Fibroblast of upper back skin (primary cell): ENCODE measurements at places on chromosomes 1 and 21.

DNA sequence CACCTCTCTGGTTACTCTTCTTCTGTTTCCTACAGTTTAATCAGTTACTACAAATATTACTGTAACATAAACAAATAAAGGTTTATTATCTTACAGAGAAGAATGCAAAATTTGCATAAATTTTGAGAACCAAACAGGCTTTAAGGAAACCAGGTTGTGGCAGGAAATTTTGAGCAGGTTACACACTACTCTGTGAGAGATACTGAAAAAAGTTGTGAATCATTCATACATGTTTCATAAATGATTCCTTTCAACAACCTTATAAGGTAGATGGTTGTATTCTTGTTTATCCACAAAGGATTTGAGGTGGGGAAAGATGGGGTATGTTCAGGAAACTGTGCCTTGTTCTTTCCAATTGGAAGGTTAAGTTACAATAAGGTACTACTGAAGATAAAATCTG, 58.6 kb downstream of the MAST2 start:
- DNase-seq, result no peak

DNA sequence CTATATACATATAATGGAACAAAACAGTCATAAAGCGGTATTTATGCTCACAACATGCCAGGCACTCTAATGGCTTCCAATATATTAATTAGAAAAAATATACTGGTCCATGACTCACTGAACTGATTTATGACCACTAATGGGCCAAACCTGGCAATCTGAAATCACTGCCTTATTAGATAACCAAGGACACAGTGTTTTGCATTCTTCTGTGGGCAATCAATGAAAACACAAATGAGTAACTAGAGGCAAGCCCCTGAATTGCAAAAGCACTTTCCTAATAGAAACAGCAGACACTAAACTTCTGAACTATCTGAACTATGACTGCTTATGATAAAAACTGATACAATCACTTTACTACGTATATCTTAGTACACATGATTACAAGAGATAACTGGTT, 3.5 kb downstream of the GCLM start:
- peak; percentile 36 for DNase-seq

DNA sequence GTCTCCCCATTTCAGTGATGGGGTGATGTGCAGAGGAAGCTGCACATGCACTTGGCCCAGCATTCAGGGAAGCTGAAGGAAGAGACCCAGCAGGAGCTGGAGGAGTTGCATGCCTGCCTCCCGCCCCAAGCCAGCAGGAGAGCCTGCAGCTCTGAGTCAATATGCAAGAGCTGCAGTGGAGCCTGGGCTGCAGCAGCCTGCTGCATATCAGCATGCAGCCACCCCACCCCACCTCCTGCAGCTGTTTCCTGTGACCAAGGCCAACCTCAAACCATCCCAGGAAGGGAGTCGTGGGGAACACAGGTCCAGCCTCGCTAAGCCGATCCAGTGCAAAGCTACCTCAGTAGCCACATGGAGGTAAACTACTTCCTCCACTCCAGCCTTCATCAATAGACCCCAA, 18.9 kb downstream of the AGT start:
- no peak for DNase-seq

DNA sequence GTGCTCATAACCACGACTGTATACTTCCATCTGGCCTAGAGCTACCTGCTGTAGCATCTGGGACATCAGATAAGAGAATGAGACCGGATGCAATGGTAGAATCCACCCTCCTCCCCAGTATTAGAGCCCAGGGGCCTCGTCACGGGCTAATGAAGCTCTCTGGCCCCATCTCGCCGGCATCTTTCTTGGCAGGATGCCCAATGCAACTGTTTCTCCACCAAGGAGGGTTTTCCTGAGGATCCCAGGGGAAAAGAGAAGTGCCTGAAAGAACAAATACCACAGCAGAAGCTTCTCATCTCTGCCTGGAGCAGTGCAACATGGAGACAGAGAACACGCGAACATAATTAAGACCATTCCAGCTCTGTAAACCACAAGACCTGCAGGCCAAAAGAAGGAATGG, 80.0 kb downstream of the VWA5B1 start:
- DNase-seq, result peak; percentile 69

- no peak for DNase-seq
Measured at GRCh38 chr1:200973937-200974657, 49.4 kb downstream of the KIF21B start.

DNA sequence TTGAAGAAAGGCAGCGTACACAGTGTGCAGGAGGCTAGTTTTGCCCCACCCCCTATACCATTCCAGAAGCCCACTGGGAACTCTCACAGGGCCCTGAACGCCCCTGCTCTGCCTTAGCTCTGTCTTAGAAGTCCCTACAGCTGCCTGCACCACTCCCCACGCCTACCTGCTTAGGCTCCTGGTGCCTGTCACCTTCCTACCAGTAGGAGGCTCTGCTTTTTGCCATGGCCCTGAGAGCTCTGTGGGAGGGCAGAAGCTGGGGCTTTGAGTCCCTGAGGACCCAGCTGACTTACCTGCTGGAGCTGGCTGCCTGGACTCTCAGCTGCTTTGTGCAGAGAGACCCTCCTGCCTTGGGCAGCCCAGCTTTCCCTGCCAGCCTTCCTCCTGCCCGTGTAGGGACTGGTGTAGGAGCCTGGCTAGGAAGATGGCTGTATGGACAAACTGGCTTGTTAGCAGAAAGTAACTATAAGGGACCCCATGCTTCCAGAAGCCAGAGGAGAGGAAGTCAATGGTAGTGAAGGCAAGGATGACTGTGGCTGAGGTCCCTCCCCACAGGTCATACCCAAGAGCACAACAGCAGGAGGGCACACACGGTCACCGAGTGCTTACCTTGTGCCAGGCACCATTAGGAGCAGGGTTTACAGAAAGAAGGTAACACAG, 9.8 kb upstream of the CELSR2 start:
- DNase-seq, result peak; percentile 44

GRCh38 chr1:1986451-1987141, 17.0 kb downstream of the CFAP74 start:
- no peak for DNase-seq

GRCh38 chr1:14778898-14779865, 180.7 kb downstream of the KAZN start:
- peak; percentile 14 for DNase-seq

DNA sequence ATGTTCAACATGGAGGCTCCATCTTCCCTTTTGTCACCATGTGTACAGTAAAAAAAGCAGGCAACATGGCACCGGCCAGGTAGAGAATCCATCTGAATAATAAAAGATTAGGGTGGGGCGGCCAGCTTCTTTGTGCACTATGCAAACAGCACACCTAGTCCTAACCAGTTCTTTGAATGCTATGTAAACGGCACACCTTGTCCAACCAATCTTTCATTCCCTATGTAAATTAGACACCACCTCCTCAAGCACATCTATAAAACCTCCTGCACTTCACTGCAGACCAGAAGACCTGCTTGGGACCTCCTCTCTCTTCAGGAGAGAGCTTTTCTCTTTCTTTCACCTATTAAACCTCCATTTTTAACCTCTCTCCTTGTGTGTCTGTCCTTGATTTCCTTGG, 28.2 kb downstream of the TFB2M start:
- no peak for DNase-seq

GRCh38 chr1:147246910-147247655, 4.6 kb downstream of the CHD1L start:
- DNase-seq, result no peak

DNA sequence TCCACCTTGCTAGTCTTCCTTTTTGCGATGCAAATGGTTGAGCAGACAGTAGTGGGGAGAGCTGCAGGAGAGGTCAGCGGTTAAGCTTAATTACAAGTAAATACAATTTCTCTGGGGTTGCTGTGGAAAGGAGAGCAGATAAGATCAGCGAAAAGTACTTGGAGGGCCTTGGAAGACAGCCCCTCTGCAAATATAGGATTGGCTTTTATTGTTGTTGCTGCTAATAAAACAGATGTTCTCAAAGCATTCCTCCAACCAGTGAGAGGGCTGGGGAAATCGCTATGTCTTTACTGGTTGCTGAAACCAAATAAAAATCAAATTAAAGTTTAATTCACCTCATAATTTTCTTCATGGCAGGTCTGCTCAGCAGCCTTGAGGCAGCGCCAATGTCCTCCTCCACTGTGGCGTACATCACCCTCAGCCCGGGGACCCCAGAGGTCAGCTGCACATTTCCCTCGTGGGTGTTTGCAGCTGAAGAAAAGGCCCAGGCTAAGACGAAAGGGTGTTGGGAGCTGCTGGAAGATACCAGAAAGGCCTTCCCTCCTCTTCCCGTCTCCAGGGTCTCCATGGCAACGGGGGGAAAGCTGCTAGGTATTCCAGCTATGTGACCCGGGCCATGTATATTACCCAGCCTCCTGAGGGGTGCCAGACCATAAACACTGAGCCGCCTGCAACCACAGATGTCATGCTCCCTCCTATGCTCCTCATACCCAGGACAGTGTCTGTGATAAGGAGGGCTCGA, 54.6 kb upstream of the POU2F1 start:
- DNase-seq, result peak; percentile 25

GRCh38 chr1:53992085-53992874, 25.7 kb downstream of the LDLRAD1 start:
- no peak for DNase-seq

GRCh38 chr21:45130324-45130774, 56.0 kb downstream of the ADARB1 start:
- DNase-seq, result peak; percentile 68

- no peak for DNase-seq
Measured at GRCh38 chr1:43451157-43451591, 2.6 kb downstream of the HYI start.

- DNase-seq, result no peak
Measured at GRCh38 chr1:44543786-44544185, 130.5 kb downstream of the TMEM53 start.

DNA sequence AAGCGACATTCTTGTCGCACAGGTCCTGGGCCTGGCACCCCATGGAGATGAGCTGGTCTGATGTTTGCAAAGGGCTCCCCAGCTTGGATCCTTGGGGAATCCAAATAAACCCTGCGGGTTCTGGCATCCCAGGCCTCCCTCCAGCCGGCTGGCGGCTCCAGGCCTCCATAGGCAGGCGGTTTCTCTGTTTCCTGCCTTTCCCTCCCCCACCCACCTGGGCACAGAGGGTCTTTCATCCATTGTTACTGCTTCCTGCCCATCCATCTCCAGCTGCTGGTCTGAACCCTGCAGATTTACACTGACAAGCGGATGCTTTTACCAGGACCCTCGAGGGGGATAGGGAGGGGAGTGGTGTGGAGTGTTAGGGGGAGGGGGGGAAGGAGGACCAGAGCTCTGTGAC, 39.1 kb upstream of the ID3 start:
- no peak for DNase-seq

- no peak for DNase-seq
Measured at GRCh38 chr1:70288166-70288565, 66.4 kb downstream of the ANKRD13C start.

GRCh38 chr1:207832796-207833195, 78.1 kb downstream of the CD34 start:
- DNase-seq, result no peak

GRCh38 chr1:109304226-109304920, 2.4 kb downstream of the MYBPHL start:
- no peak for DNase-seq

- DNase-seq, result no peak
Measured at GRCh38 chr1:208535511-208535910, 291.3 kb upstream of the PLXNA2 start.

DNA sequence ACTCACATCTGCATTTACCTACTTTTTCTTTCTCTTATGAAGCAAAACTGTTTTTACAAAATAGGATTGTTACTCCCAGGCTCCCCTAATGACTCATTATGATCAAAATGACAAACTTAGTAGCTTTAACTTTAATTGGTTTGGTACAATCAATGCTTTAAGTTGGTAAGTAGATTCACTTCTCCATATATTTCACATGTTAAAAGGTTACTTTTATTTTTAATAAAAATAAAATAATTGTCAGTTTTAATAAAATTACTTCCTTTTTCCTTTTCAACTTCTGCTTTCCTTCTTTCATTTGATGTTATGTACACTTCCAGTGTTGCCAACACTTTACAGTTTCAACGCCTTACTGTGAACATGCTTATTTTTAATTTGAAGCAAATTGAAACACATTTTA, 477.6 kb downstream of the SETD4 start:
- no peak for DNase-seq

- no peak for DNase-seq
Measured at GRCh38 chr1:237482777-237483176, 407.9 kb downstream of the ZP4 start.

GRCh38 chr1:2204415-2205190, 10.0 kb upstream of the FAAP20 start:
- peak; percentile 77 for DNase-seq

GRCh38 chr1:67811781-67812180, 21.5 kb downstream of the GNG12 start:
- DNase-seq, result no peak

DNA sequence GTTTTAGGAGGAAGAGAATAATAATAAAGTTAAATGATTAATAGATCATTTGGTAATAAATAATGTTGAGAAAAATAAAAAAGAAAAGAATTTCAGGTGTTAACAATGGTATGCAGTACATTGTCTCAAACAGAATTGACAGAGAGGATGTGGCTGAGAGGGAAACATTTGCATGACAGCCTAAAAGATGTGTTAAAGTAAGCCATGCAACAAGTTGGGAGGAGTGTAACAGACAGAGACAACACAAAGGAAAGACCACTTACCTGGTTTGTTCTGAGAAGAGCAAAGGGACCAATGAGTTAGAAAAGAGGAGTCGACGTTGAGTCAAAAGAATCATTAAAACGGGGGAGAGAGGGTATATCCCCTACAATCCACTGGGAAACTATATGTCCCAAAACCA, 814.0 kb downstream of the KCNT2 start:
- no peak for DNase-seq

DNA sequence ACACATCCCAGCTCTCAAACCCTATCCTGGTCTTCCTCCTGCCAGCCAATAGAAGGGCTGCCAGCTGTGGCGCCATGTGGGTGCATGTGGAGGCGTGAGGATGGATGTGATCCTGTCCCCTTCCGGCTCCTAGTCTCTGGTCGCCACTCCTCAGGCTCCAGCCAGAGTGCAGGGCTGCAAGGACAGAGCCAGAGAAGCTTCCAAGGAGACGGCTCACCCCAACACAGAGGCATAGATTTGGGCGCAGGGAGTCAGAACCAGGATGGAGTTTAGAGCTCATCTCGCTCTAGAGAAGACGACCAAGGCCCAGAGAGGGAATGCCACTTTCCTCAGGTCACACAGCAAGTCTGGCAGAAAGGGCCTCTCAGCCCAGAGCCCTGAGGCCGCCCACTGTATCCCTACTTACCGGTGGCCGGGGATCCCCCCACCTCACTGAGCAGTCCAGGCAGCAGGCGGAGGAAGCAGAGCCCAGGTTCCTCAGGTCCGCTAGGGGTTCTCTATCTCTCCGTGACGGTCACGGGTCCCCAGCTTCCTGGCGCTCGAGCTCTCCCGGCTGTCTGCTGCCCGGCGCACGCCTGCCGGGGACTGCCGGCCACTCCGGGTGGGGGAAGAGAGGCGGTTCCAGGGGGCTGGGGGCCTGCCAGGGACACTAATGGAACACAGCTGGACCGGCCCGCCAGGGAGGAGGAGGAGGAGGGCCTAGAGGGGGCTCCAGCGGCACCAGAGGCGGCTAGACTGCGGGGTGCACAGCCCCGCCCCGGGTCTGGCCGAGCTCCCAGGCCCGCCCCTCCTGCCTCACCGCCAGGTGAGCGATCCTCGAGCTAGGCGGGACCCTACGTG, at the start of gene COL16A1:
Gene COL16A1 (minus strand): TSS at position 587 of the 840 bp plus-strand sequence. CDS start 1,824 bp downstream, outside the sequence.
- DNase-seq, result peak; percentile 93
